ENCODE measurements at places on chromosomes 13 and 19.

DNA sequence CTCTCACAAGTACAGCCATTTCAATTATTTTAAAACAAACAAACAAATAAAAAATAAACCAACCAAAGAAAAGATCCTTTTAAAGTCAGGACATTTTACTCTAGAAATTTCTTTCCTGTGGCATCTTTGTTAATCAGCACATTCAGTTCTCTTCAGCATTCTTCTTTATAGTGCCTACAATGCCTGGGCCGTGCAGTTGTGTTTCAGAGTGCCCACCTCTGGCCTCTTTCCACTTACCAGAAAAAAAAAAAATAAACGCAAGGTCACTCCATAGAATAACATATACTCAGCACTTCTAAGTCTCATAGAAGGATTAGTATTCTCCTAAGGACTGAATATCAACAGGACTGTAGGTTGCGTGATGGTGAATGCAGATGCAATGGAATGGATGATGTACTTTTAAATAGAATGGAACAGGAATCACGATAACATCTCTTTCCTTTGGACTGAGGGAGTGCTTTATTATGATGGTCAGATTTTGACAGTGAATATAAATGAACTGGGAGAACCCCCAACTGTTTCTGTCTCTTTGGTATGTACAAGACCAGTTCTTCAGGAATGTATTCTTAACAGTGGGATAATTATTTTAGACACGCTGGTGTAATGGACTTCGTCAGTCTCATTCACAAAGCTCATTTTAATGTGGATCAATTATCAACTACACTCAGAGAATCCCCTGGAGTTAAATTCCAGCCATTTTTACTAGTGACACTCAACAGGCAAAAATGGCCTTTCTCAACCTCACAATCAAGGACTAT, 125.0 kb upstream of the NBEA start:
- no peak for DNase-seq

- no peak for DNase-seq
These were observed 35.0 kb upstream of the NANOS3 start for GRCh38 chr19:13841962-13842290.

DNA sequence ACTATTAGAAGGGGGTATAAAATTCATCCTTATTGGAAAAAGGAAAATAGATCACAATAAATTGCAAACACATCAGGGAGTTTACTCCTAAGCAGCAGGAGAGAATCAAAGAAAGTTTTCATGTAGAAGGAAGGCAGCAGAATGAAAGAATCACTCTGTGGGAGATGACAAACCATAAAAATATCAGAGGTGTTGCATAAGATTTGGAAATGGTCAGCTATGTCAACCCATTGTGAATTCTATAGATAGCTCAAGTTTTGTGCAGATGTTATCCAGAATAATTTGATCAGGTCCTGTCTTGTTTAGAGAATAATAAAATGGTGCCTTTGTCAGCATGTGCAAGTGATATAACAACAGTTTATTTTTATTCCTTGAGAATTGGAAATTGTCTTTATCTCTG, 622.4 kb downstream of the DCT start:
- no peak for DNase-seq

GRCh38 chr19:2251106-2252054, 2.3 kb downstream of the AMH start:
- DNase-seq = no peak

DNA sequence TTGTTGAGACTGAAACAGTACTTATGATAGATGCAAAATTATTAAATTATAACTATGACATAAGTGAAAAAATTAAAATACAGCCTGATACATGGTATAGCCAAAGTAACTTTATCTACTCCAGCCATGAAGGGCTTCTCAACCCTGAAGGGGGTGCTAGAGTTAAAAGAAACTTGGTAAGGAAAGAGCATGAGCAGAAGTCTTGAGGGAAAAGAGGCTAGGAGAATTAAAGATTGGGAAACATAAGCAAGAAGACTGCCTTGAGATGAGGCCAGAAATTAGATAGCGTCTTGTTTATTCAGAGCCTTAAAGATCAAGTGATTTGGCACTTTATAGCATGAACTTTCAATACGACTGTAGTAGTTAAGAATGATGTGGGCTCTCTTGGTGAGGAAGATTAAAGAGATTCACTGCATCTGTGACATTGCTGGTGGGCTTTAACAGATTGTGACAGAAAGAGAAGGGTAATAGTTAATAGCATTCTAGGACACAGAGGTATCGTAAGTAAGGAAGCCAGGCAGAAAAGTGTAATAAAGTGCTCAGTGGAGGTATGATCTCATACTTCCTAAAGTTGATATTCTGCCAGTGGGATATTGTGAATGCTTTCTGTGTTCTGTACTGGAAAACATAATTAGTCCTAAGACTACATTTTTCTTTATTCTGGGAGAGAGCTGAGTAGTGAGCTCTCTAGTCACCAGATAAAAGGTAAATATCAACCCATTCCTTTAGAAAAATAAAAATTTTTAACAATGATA, 385.4 kb upstream of the PRR20A start:
- DNase-seq = no peak

- no peak for DNase-seq
These were observed 7.0 kb upstream of the TLE6 start for GRCh38 chr19:2970201-2970835.

- no peak for DNase-seq
These were observed 123.2 kb upstream of the VSTM2B start for GRCh38 chr19:29402563-29402962.

GRCh38 chr13:51923983-51924539, 62.3 kb downstream of the CCDC70 start:
- no peak for DNase-seq

- DNase-seq = no peak
These were observed 6.2 kb downstream of the MRPL4 start for GRCh38 chr19:10258080-10258710.

DNA sequence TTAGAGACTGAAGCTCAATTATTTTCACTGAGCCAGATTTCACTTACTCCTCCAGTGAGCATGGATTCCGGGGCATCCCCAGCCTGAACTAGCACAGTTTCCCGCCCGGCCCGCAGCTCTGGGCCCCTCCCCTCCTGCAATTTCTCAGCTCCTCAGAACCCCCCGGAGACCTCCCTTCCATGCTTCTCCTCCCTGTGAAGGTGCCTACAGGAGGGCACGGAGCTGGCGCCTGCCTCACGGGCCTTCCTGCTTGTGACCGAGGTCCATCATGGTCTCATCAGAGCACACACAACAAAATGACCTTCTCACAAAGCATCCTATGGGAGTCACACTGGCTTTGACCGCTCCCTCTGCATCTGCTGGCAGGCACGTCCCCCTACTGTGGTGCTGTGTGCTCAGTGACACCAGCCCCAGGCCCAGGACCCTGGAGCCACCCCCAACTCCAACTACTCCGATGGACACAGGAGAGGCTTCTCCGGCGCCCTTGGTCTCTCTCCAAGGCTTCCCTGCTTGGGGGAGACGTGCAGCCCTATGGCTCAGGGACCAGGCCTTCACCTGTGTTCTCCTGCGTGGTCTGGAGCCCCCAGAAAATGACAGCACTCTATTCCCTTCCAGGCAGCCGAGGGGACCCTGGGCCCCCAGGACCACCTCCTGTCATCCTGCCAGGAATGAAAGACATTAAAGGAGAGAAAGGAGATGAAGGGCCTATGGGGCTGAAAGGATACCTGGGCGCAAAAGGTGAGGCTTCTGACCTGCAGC, 77.1 kb downstream of the RAB20 start:
- no peak for DNase-seq

- DNase-seq = no peak
These were observed 57.7 kb upstream of the TUBA3C start for GRCh38 chr13:19239114-19239860.

- DNase-seq = no peak
These were observed 11.2 kb upstream of the KCNC3 start for GRCh38 chr19:50340331-50340730.

DNA sequence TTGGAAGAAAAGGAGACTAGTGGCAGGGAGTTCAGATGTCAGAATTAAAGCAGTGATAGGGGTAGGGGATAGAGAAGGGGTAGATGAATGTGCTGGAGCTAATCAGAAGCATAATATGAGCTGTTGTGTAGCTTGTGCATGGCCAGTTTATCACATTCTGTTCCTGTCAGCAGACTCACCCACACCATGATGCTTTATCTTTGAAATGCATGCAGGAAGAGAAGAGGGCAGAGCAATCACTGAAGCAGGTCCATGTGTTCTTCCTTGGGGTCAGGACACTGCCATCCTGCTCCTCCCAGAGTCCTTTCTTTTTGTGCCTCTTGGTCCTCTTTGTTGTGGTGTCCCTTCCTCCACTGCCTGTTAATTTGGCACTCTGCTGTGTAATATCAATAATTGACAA, 5.8 kb downstream of the CHAMP1 start:
- DNase-seq = no peak

GRCh38 chr19:58128041-58128685, 22.4 kb downstream of the ZNF329 start:
- no peak for DNase-seq

GRCh38 chr13:23505007-23505406, 65.2 kb upstream of the TNFRSF19 start:
- DNase-seq = no peak

GRCh38 chr19:33424181-33424580, 50.7 kb downstream of the CEBPG start:
- DNase-seq = no peak

DNA sequence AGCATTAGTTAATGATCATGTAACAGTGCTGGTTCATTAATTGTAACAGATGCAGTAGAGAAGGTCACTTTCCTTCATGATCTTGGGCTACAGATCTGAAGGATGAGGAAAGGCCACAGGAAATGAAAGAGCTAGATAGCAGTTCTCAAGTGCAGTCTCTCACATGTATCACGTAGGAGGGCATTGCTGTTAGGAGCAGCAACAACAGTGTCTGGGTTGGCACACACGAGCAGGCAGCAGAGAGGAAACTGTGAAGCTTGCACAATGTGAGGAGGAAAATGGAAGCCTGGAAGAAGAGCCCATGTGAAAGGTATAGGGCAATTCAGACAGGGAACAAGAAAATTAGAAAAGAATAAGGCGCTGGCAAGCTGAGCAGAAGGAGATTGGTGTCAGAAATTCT, 1741.5 kb downstream of the PCDH9 start:
- no peak for DNase-seq

DNA sequence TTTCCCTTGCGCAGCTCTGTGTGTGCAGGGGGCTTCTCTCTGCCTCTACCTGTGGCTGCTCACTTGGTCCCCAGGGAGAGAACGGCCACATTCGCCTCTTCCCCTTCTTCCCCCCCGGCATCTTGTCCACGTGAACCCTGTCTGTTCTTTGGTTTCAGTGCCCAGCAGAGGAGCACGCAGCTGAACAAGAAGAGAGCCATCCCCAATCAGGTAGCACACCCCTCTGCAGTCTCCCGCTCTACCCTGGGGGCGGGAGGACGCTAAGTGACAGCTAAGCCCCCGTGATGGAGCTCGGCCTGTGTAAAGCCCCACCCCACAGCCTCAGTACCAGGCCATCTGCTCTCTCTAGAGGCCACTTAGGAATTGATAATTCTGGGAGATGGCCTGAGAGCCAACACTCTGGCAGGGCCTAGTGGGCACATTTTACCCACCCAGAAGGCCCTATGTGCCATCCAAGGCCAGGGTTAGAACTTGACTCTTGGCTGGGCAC, 30.2 kb downstream of the TMED1 start:
- no peak for DNase-seq

GRCh38 chr13:43848001-43848649, 31.4 kb downstream of the CCDC122 start:
- DNase-seq = no peak

DNA sequence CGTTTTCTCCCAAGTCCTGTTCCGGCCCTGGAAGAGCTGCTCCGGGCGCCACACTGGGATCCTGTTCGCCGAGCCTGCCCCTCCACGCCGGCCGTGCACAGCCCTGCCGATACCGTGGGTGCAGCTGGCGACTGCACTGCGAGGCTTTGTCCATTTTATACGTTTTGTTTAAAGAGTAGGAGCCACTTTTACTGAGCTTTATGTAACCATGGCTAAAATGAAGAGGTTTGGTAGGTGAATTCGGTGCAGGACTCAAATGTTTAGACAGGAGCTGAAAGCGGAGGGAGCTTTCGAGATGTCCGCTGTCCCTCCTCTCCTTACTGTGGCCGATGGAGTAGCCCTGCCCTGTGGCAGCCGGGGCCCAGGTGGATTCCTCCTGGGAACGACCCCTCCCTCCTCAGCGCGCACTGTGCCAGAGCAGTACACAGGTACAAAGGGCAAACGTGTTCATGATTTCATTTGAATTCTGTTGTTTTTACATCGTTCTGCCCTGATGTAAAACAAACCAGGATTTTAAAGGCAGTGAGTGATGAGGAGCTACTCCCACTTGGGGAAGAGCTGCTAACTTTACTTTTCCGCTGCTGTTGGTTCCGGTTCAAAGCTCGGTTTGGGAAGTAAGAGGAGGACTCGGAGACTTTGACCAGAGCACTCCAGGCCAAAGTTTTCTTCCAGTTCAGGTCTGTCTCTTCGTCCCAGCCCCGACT, 1.7 kb downstream of the COL4A2 start:
- DNase-seq = no peak

GRCh38 chr19:52028780-52029123, 573 bp upstream of the ZNF614 start:
- DNase-seq = no peak

DNA sequence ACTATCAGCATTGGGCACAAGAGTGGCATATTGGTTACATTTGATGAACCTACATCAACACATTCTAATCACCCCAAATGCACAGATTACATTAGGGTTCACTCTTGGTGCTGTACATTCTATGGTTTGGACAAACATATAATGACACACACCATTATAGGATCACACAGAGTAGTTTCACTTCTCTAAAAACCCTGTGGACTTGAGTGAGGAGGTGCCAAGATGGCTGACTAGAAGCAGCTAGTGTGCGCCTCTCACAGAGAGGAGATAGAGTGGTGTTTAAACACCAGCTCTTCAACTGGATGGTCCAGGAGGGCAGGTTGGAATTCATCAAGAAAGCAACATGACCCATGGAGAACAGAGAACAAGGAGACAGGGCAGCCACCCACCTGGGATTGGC, 265.6 kb downstream of the TDRD3 start:
- DNase-seq = no peak

DNA sequence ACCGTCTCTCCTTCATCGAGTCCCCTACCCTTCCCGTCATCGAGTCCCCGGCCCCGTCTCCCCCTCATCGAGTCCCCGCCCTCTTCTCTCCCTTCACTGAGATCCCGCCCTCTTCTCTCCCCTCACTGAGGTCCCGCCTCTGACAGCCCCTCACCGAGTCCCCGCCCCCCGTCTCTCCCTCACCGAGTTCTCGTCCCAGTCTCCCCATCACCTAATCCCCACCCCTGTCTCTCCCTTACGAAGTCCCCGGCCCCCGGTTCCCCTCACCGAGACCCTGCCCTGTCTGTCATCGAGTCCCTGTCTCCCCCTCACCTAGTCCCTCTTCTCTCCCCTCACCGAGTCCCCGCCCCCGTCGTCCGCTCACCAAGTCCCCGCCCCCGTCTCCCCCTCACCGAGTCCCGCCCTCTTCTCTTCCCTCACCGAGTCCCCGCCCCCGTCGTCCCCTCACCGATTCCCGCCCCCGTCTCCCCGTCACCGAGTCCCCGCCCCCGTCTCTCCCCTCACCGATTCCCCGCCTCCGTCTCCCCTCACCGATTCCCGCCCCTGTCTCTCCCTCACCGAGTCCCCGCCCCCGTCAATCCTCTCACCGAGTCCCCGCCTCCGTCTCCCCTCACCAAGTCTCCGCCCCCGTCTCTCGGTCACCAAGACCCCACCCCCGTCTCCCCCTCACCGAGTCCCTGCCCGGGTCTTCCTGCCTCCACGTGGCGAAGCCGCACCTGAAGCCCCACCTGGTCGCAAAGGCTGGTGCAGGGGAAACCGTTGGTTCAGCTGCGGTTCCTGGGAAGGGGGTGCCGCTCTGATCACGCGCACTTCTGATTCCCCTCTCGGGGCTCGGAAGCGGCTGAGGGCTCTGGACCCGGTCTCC, 23.9 kb upstream of the ZNF846 start:
- peak; percentile 93 for DNase-seq

GRCh38 chr19:23699521-23699860, 12.5 kb upstream of the ZNF675 start:
- DNase-seq = no peak
